ENCODE measurements at places on chromosomes 7 and 10. TPM values are rescaled to one million over a fixed set of nuclear protein-coding genes. Genes with fewer than 3 reads are reported as not detected.

The FEZF1 gene
- 0.22 TPM for total RNA-seq

The WIPF3 gene
- 3.3 TPM for total RNA-seq

DNA sequence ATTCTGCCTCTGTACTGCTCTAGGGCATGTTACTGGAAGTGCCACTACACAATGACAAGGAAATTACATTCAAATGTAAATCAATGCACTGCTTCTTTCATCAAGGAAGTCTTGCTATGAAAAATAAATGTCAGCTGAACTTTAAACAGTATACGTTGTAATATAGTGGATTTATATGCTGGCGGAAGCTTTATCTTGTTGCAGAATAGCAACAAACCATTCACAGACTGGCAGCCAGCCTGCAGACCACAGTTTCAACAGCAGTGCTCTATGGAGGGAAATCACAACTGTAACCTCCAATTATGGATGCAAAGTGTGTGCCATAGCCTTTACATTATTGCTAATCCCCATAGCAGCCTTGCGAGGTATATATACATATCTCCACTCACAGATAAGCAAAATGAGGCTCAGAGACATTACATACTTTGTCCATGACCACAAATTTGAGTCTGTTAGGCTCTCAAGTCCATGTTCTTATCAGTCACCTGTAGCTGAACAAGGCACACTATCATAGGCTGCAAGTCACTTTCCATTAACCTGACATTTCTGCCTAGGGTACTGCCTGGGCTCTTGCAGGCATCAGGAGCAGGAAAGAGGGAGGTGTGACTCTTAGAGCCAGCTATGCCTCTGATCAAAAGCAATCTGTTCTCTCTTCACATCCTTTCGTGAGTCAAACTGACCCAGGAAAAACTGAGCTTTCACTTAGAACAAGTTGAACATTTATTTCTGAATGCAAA is 22.6 kb downstream of the COL28A1 start:
- DNase-seq = no peak
- H3K27me3 ChIP-seq = no peaks in the 10 kb centered on the region
- no peaks in the 10 kb centered on the region for H3K4me1 ChIP-seq

DNA sequence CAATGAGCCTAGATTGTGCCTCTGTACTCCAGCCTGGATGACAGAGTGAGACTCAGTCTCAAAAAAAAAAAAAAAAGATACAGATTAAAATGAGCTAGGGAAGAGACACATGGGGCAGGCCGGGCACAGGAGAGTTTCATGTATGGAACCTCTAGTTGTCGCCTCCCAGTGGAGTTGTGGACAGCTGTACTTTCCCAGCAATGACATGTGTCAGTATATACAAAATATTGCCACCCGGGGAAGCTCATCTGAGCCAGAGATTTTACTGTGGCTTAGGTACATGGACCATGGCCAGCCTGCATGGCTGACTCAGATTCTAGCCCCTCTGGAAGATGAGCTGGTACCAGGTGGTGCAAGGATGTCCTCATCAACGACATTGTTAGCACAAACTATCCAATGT is 87.4 kb downstream of the COL26A1 start:
- no peak overlapping the region for H3K27ac ChIP-seq
- no peak overlapping the region for H3K4me3 ChIP-seq
- H3K4me1 ChIP-seq = no peaks in the 10 kb centered on the region
- DNase-seq = no peak

GRCh38 chr10:57968328-57969016 is 299.2 kb downstream of the IPMK start:
- no peaks in the 10 kb centered on the region for H3K4me1 ChIP-seq
- no peaks in the 10 kb centered on the region for H3K27me3 ChIP-seq
- H3K36me3 ChIP-seq = no peaks in the 10 kb centered on the region
- no peak for DNase-seq
- no peak overlapping the region for H3K4me3 ChIP-seq

- H3K4me1 ChIP-seq = no peaks in the 10 kb centered on the region
- DNase-seq = no peak
- no peak overlapping the region for H3K4me3 ChIP-seq
- no peaks in the 10 kb centered on the region for H3K27me3 ChIP-seq
These were observed 68.0 kb upstream of the ELMO1 start for GRCh38 chr7:37516664-37517063.

DNA sequence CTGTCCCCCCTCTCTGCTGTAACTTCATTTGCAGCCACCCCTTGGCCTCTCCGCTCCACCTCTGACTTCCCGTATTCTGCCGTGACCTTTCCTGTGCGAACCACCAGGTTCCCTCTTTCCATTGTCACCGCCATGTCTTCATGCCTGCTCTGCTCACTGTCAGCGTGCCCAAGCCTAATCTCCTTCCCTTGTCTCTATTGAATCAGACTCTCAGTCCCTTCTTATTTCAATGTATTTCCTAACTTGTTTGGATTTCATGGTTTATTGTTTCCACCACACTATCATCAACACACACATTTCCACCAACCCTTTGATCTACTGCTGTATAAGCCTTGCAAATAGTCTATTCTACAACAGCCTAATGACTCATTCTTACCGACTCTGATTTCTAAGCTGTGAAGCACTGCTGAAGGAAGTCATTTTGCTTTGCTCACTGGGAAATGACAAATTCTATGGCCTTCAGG is 30.0 kb upstream of the INHBA start:
- DNase-seq = no peak
- no peaks in the 10 kb centered on the region for H3K36me3 ChIP-seq
- H3K27me3 ChIP-seq = no peaks in the 10 kb centered on the region
- H3K27ac ChIP-seq = no peak overlapping the region
- H3K4me3 ChIP-seq = no peak overlapping the region

- H3K27me3 ChIP-seq = no peaks in the 10 kb centered on the region
- DNase-seq = no peak
- no peaks in the 10 kb centered on the region for H3K36me3 ChIP-seq
- H3K4me3 ChIP-seq = no peak overlapping the region
- H3K4me1 ChIP-seq = no peaks in the 10 kb centered on the region
These were observed 160.3 kb upstream of the SEMA3A start for GRCh38 chr7:84354866-84355265.

DNA sequence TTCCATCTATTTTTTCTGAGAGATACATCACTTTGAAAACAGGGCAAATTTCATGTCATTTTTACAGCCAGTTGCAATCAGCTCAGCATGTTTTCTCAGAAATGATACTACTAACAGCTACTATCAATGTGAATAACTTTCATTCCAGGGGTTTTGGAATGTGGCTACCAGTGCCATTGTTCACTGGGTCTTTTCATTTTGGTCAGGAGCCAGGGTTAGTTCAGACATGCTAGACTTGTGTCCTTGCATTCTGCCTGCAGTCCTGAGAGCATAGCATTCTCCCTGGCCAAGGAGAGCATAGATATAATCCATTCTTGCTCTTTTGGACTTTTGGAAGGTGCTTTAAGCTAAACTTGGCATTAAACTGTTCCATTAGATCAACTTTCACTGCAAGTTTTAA is 160.9 kb upstream of the NEBL start:
- H3K27ac ChIP-seq = no peak overlapping the region

GRCh38 chr7:6437251-6437650 is 10.5 kb downstream of the DAGLB start:
- H3K36me3 ChIP-seq = no peaks in the 10 kb centered on the region
- H3K4me3 ChIP-seq = no peak overlapping the region
- DNase-seq = no peak
- H3K27me3 ChIP-seq = no peaks in the 10 kb centered on the region
- no peaks in the 10 kb centered on the region for H3K4me1 ChIP-seq

DNA sequence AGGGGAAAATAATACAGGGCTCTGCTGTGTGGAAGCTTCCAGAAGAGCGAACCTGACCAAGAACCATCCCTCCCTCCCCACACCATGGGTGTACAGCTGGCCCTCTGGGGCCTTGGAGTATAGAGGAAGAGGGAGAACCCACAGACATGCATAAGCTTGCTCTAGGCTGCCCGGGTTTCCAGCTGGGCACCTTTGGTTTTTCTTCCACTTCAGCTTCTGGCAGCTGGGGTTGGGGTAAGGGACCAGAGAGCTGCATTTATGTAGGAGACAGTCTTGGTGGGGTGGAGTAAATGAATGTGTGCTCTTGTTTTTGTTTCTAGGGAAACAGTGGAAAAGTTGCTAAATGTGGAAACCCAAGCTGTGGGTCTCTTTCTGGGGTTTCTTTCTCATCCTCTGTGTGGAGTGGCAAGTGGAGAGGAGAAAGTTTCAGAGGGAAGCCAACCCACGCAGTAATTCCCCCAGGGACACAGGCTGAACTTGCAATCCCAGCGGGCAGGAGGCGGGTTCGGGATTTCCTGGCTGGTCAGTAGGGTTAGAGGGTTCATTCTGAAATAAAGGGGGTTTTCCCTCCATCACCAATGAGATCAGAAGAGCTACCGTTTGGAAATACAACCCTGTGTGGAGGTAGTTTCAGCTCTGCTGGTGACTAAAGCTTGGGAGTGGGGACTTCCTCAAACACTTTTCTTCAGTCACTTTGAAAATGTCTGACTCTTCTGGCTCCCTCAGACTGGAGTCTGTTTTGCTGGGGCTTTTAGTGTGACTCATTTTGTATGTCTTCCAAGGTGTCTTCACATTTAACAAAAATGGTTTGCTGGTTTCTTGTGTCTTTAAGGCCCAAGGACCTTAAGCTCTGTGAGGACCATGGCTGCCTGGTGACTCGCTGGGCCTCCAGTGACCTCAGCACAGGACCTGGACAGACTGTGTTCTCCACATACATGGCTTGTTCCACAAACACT is 22.2 kb upstream of the SRGN start:
- no peaks in the 10 kb centered on the region for H3K27me3 ChIP-seq
- DNase-seq = no peak
- no peaks in the 10 kb centered on the region for H3K36me3 ChIP-seq
- H3K4me3 ChIP-seq = no peak overlapping the region
- H3K4me1 ChIP-seq = peaks cover 34% of the 10 kb centered on the region

DNA sequence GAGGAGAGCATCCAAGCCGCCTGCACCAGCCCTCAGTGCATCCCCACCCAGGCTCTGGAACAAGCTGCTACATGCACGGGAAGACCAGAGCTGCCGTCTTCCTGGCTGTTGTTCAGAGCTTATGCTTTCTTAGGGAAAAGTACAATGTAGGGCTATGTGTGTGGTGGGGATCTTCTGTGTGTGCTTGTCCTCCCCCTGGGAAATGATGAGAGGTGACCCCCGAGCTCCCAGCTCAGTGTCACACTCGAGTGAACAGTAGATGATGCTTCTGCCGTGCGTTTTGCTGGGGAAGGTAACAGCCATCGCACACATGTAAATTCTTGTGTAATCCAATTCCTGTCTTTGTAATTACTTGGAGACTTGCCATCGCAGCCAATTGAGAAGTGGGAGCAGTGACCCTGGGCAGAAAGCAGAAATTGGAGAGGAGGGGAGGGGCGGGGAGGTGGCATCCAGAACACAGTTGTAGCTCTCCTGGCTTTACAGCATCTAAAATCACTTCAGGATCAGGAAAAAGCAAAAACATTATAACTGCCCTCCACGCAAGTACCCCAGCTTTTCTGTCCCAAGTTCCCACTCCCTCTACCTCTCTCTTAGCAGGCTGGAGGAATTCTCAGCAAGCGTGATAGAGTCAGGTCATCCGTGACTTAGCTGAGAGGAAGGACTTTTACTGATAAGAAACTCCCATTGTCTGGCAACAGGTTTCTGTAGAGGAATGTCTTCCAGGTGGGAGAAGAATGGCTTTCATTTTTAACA is 149.6 kb downstream of the TCF7L2 start:
- no peak for DNase-seq
- no peaks in the 10 kb centered on the region for H3K4me1 ChIP-seq
- no peaks in the 10 kb centered on the region for H3K27me3 ChIP-seq
- no peak overlapping the region for H3K4me3 ChIP-seq
- no peak overlapping the region for H3K27ac ChIP-seq
